ENCODE measurements at places on chromosomes 13 and 19.

- peak; percentile 45 for DNase-seq
Observed at GRCh38 chr13:110644892-110645521, 29.7 kb downstream of the NAXD start.

DNA sequence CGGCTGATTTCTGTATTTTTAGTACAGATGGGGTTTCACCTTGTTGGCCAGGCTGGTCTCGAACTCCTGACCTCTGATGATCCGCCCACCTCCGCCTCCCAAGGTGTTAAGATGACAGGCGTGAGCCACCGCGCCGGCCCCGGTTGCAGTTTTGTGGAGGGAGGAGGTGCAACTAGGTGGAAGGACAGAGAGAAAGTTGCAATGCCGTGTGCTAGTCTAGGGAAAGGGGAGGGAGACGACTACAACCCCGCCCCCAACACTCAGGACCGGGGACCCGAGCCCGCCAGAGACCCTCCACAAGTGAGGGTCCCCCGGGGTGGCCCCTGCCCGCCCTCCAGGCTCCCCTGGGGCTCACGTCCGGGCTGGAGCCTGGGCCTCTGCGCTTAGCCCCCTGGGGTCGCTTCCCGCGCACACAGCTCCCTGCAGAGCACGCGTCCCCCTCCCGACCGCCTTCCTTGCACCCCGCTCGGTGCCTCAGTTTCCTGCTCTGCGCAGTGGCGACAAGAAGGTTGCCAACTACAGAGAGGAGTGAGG is 1.2 kb upstream of the ARID3A start:
- no peak for DNase-seq

DNA sequence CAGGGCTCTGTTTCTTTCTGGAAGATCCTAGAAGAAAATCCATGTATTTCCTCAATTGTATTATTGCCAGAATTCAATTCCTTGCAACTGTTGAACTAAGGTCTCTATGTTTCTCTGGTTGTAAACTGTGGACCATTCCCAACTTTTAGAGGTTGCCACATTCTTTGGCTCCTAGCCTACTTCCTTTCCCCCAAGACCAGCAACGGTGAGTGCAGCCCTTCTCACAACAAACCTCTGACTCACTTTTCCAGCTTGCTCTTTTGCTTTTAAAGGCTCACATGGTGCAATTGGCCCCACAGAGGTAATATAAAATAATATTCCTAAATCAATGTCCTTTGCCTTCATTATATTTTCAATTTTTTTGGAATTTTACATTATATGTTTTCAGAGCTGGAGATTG is 371.3 kb downstream of the SLITRK5 start:
- peak; percentile 28 for DNase-seq

GRCh38 chr19:49148784-49149651 is 6.2 kb downstream of the HRC start:
- DNase-seq = peak; percentile 66

- DNase-seq = no peak
Observed at GRCh38 chr13:100089465-100090032, 656 bp downstream of the PCCA start.

GRCh38 chr13:59504407-59504806 is 659.3 kb downstream of the DIAPH3 start:
- no peak for DNase-seq

DNA sequence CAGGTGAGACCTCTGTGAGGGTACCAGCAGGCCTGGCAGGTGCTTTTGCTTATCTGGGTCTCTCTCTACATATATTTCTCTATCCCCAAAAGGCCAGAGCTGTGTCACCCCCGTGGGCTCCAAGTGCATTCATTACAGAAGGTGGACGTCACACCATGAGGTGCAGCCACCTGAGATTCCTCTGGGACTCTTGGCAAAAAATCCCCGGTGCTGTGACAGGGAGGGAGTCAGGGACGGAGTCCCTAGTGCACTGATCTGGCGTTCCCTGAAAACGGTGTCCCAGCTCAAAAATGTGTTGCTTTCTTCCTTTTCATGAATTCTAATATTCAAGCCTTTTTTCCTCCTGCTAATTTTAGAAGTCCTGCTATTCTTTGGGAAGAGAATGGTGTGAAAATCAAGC is 13.5 kb downstream of the TSHZ3 start:
- DNase-seq = no peak

DNA sequence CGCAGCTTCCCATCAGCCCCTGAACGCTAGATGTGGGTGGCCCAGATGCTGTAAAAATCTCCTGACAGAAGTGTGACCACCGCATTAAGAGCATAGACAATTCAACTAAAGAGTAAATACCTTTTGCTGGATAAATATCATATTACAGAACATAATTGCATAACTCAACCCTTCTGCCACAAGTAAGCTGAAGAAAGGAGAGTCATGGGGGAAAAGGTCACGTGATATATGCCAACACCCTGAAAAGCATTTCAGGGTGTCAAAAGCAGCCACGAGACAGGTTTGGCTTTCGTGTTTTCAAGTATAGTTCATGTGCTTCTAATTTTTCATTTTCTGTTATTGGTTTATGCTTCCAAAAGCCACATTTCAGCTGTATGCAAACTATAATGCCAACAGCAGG is 71.3 kb downstream of the LHFPL6 start:
- no peak for DNase-seq

DNA sequence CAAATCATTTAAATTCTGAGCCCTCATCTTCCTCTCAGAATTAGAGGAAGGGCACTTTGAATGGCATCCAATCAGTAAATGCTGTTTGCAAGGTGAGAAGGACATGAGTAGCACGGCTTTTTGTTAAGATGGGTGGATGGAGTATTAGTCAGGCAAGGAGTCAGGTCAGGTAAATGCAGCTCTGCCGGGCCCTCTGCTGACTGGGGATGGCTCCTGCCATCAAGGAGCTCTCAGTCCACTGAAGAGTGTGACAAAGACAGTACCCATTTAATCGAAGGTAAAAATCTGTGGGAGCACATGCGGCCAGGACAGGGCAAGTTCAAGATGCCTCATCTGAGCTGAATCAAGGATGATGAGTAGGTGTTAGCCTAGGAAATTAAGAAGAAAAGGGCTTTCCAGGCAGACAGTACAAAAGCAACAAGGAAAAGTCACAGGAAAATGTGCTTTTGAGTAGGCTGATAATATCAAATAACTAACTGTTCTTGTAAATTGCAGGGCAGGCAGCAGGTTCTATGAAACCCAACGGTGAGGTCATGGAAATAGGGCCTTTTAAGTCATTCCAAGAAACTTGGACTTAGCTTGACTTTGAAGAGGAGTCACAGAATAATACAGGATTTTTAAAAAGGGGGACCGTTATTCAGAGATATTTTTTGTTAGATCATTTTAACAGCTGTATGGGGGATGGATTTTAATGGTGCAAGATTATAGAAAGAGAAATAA is 670.5 kb upstream of the ARGLU1 start:
- DNase-seq = no peak

- no peak for DNase-seq
Observed at GRCh38 chr13:111370570-111371535, 50.4 kb downstream of the TEX29 start.

Data from retinal pigment epithelial cell (primary cell).